Right renal pelvis (tissue), 4 donors: ENCODE measurements at places on chromosomes 13 and 19.

- peak; percentile 28 for DNase-seq
Measured at GRCh38 chr19:8208119-8208921, 850 bp upstream of the CERS4 start.

- no peak for DNase-seq
Measured at GRCh38 chr13:34681405-34681955, 260.6 kb upstream of the NBEA start.

DNA sequence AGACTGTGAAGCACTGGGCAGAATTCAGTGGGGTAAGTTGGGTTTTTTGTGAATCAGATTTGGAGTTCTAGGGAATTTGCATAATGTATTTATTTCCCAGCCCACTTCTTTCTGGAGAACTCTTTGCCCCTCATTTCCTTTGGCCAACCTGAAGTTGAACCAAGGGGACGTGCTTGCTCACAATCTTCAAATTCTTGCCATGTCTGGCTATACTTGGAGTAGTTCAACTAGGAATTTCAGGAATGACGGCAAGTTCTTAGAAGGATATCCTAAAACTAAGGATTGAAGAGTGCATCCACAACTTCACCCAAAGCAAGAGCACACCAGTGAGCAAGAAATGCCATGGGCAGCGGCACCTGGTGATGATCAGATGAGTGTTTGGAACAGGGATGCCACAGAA is 88.5 kb downstream of the TEX26 start:
- no peak for DNase-seq

GRCh38 chr13:102688306-102688973 is 6.4 kb downstream of the METTL21C start:
- DNase-seq, result no peak

DNA sequence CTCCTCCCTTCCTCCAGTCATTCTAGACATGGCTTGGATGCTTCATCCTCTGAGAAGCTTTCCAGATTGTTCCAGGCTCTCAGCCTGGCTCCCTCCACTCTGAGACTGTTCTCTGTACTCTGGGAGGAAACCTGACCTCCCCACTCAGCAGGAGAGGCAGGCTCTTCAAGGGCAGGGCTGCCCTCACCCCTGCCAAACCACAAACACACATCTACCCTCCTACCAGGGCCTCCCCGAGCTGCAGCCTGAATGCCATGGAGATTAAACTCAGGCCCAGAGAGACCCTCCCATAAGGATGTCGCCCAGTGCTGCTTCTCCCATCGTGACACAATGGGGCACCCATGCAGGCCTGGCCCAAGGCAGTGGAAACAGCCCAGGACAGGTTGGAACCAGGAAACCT is 16.2 kb downstream of the NUMBL start:
- DNase-seq, result no peak

- DNase-seq, result no peak
Measured at GRCh38 chr13:44622708-44623107, 46.6 kb upstream of the TSC22D1 start.

DNA sequence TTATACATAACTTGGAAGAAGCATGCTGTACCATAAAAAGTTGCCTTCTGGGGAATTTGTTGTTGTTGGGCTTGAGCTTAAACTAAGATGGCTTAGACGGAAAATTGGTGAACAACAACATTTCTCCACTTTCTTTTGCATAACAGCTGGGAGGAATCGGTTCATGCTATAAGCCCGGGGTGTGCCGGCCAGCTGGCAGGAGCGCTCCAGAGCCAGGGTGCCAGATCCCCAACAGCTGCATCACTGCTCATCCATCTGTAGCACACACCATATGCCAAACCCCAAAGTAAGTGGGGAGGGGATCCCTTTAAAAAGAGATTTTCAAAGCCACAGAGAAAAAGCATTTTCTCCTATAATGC is 419.5 kb upstream of the ARGLU1 start:
- DNase-seq, result no peak

DNA sequence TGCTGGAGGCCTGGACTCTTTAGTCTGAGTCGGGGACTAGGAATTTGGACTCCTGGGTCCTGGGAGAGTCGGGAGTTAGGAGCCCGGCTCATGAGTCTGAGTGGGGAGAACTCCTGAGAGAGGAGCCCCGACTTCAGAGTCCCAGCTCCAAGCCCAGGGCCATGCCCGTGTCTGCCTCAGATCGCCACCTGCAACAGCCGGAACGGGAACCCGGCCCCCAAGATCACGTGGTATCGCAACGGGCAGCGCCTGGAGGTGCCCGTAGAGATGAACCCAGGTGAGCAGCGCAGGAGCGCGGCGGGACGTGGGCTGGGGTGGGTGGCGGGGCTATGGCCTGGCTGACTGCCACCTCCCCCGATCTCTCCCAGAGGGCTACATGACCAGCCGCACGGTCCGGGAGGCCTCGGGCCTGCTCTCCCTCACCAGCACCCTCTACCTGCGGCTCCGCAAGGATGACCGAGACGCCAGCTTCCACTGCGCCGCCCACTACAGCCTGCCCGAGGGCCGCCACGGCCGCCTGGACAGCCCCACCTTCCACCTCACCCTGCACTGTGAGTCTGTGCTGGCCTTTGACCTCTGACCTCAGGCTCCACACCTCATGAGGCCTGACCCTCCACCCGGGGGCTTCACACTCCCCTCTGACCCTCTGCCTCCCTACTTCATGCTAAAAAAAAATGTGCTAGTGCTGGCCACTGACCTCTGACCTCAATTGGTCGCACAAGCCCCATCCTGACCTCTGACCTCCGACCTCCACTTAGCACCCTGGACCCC is 4.4 kb downstream of the BCAM start:
- no peak for DNase-seq

- DNase-seq, result no peak
Measured at GRCh38 chr13:94236872-94237271, 242.6 kb downstream of the DCT start.

GRCh38 chr13:84741253-84741652 is 859.0 kb upstream of the SLITRK1 start:
- DNase-seq, result no peak

DNA sequence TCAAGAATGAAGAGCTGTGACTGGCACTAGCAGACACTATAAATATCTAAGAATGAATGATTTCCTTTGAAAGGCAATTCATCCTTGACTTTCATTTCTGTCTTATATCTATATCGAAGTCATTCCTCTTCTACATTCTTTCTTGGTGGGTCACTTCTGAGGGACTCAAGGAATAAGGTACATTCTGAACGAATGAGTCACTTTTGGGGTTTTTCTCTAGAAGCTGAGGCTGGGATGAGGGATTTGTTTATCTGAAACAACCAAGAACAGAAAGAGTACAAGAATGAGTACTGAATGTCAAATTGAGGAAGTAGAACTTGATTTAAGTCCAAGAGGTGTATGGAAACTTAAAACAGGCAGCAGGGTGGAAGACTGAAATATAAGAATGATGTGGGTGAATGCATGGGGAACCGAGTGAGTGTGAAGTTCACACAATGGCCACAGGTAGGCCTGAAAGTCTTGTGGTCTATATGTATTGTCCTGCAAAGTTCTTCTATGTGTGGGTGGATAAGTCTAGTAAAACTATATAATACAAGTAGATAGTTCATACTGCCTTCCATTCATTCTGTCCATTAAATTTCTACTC is 343.9 kb downstream of the OXGR1 start:
- no peak for DNase-seq

DNA sequence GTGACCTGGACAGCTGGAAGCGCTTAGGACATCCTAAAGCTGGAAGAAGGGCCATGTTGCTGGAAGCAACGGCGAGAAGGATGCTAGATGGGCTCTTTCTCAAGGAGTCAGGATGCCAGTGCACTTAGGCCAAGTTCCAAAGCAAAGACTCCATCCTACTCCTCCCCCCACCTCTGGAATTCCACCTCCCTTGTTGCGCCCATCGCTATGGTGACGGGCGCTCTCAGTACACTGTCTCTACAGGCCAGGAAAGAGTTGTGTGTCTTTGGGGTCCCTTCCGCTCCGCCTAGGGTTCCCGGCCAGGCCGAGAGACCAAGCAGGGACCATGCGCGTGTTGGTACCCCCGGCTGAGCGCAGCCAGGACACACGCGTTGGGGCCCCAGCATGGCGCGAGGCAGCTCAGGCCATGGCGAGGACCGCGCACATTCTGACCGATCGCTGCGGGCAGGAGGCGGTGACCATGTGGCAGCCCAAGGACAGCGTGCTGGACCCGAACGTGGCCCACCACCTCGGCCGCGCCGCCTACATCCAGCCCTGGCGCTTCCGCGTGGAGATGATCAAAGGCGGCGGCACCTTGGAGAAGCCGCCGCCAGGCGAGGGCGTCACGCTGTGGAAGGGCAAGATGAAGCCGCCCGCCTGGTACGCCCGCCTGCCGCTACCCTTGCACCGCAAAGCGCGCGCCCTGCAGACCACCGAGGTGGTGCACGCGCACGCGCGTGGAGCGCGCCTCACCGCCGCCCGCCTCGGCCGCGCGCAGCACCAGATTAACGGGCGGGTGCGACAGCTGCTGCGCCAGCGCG is 31.0 kb upstream of the SLC1A6 start:
- no peak for DNase-seq

DNA sequence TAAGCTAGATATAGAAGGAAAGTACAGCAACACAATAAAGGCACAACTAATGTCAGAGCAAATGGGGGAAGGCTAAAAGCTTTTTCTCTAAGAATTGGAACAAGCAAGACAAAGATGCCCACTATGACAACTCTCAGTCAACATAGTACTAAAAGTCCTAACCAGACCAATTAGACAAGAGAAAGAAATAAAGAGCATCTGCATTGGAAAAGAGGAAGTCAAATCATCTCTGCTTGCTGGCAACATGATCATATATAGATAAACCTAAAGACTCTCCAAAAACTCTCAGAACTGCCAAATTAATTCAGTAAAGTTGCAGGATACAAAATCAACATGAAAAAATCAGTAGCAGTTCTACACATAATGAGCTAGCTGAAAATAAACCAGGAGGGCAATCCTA is 542.0 kb downstream of the DIAPH3 start:
- no peak for DNase-seq
